NCI-H2081 treated with DMSO at 0.1 percent for 48 hours (cell line): ENCODE measurements at places on chromosomes 3 and 15.

DNA sequence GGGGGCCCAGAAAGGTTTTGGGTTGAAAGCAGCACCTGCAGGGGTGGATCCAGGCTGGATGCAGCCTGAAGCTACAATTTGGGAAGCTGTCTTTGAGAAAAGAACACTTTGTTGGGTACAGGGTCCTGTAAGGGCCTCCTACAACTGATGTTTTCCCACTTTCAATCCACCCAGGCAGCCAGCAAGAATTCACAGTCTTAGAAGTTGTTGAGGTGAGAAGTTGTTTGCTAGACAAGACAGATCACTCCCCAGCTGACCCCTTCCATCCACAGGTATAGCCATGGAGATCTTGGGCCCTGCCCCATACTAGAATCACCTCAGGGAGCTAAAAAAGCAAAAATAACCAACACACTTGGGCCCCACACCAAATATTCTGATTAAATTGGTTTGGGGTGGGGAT, 10.3 kb upstream of the SMAD6 start:
- DNase-seq: no peak

DNA sequence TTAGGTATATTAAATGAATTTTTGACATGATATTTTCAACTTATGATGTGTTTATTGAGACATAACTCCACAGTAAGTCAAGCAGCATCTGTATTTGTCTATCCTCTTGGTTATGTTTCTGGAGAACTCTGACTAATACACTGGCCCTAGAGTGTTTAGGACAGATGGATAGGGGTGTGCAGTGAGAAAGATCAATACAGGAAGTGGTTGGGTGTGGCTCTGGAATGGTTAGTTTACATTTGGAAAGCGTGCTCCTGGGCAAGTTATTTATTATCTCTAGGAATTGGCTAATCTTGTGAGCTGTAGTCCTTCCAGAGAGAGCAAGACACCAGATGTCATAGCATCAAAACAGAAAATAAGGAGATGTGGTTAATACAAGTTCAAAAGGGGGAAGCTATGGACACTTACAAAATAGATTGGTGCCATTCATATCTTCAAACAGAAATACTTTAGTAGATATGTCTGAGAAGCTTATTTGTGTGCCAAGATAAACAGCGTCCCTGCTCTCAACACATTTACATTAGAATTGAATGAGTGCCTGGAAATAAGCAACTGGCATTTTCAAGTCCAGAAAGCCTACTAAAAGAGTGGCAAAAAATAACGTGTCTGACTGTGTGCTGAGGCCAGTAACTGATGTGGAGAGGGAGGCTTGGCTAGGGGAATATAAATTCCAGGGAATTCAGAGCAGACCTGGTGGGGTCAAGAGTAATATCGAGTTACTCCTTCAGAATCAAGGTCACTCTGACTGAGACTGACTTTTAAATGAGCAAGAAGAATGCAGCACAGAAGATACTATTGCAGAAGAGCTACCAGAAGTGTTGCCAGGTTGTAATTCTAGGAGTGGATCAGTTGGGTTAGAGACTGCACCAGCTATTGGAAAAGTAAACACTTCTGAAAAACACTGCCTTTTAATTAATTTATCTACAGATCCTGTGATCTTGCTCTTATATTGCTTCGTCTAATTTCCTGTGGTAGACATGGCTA, 33.4 kb upstream of the PLAAT1 start:
- no peak for DNase-seq

DNA sequence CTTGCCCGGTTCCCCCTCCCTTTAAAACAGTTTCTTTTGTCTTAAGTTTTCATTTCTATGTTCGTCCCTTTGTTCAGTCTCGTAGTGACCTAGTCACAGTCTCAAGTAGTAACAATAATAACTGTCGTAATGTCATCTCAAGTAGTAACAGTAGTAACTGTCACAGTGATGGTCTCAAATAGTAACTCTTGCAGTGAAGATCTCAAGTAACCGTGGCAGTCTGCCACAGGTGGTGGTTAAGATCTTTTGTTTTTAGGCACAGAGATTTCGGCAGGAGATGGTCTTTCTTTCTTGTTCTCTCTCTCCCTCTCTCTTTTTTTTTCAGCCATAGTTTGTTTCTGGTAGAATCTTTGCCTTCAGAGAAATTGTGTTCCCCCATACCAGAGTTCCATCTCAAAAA, 656.0 kb upstream of the SGO1 start:
- DNase-seq: no peak

DNA sequence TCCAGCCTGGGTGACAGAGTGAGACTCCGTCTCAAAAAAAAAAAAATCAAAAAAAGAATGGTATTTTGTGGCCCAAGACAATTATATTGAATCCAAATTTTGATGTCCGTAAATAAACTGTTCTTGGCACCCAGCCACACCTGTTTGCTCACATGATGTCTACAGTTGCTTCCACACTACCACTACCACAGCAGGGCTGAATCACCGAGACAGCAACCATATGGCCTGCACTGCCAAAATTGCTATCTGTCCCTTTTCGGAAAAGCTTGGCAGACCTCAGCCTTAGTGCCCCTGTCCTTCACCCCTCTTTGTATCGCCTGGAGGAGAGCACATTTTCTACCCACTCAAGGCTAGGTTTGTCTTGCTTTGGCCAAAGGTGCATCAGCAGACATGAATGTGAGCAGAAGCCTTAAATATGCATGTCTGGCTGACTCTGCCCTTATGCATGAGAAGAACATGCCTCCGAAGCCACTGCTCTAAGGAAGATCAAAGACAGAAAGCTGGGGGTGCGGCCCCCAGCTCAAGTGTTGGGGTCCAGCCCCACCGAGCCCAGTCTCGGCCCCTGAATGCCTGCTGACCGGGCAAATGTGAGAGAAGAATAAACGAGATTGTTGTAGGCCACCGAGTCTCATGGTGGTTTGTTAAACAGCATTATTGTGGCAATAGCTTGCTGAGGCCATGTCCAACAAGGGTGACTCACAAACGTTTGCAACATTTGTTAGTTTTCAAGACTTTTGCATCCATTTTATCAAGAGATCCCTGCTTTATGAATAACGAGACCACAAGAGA, 108.1 kb downstream of the TPRA1 start:
- no peak for DNase-seq

- no peak for DNase-seq
These were observed 770.9 kb downstream of the TUSC7 start for GRCh38 chr3:117480525-117480924.

DNA sequence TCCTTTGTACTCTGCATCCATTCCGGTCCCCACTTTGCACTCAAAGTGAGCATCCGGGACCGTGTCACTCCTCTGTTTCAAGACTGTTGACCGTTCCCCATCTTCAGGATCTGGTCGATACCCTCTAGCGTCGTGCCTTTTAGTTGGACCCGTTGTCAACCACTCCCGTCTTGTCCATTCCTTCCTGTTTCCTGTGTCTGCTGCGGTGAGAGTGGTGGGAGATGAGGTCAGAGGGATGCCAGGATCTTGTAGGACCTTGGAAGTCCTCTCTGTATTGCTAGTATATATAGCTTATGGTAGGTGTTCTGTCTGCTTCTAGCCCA, 624 bp downstream of the BRK1 start:
- no peak for DNase-seq

DNA sequence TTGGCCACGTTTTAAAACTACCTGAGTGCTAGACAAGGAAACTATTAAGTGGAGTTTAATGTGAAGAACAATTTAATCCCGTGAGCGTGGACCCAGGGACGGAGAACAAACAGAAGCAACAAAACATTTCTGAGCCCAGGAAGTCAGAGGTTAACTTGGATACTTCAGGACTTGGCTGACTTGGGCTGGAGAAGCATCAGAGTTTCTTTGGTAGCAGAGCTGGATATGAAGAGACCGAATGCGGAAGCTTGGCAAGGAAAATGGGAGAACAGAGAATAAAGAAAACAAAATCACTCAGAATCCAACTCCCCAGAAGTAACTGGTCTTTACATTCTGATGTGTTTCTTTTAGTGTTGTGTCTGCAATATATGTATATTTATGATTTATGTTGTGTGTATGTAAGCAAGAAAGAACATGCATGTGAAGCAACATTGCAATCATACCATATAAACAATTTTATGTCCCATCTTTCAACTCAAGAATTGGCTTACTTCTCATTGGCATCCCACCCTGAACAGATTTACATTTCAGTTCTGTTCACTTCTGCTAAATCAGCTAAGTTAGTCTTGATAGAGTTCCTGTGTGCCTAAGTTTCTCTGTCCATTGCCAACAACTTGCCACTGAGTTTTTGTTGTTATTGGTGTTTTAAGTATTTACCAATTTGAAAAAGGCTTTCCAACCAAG, 17.2 kb upstream of the PLOD2 start:
- no peak for DNase-seq

DNA sequence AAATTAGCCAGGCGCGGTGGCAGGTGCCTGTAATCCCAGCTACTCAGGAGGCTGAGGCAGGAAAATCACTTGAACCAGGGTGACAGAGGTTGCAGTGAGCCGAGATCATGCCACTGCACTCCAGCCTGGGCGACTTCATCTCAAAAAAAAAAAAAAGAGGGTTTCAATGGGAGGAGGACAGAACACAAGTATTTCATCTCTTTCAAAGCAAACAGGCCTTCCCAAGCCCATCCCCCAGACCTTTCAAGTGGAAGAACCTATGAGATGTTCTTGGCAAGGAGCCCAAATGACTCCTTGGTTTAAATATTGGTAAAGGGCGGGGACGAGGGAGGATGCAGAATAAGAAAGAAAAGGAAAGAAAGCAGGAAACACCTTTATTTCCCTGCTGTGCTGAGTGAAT, 62.2 kb upstream of the MCF2L2 start:
- peak; percentile 55 for DNase-seq

GRCh38 chr3:168707900-168708299, 612.2 kb upstream of the GOLIM4 start:
- DNase-seq: no peak

DNA sequence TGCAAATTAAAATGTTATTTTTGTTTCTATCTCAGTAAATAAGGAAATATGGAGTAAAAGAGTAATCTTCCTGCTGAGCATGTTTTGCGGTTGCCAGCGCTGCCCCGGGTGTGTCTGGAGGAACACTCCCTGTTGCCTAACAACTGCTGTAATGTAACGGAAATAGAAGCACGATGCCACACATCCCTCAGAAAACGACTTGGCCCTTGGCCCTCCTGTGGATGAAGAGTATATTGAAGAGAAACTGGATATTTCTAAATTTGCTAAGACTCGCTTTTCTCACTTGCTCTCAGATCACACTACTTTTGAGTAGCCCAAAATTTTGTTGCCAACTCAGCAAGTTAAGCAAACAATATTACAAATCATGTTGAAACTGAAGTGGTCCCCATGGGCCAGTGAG, 18.9 kb downstream of the CX3CR1 start:
- DNase-seq: no peak

- DNase-seq: no peak
These were observed 123.3 kb upstream of the CTNNB1 start for GRCh38 chr3:41075975-41076374.

GRCh38 chr15:77311618-77312398, 108.1 kb downstream of the PEAK1 start:
- DNase-seq: no peak

- no peak for DNase-seq
These were observed 77.1 kb downstream of the AKAP13 start for GRCh38 chr15:85457392-85457968.

GRCh38 chr15:57596978-57597377, 5.3 kb downstream of the MYZAP start:
- DNase-seq: no peak

DNA sequence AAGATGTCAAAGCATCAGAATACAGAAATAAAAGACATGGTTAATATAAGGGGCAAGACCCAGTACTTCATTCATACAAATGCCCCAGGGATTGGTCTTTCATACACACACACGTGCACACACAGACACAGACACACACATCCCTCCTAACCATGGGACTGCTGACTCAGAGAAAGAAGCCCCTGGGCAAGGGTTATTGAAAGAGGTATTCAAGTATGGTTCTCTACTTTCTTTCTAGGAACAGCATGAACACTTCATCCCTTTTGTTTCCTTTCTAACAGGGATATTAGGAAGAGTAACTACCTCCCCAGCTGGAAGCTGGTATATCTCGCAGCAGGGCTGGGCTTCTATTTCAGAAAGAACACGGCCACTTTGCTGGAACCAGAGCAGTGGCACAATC, 33.2 kb upstream of the ZFAND6 start:
- no peak for DNase-seq

GRCh38 chr3:126998728-126999127, 15.8 kb downstream of the PLXNA1 start:
- peak; percentile 53 for DNase-seq

DNA sequence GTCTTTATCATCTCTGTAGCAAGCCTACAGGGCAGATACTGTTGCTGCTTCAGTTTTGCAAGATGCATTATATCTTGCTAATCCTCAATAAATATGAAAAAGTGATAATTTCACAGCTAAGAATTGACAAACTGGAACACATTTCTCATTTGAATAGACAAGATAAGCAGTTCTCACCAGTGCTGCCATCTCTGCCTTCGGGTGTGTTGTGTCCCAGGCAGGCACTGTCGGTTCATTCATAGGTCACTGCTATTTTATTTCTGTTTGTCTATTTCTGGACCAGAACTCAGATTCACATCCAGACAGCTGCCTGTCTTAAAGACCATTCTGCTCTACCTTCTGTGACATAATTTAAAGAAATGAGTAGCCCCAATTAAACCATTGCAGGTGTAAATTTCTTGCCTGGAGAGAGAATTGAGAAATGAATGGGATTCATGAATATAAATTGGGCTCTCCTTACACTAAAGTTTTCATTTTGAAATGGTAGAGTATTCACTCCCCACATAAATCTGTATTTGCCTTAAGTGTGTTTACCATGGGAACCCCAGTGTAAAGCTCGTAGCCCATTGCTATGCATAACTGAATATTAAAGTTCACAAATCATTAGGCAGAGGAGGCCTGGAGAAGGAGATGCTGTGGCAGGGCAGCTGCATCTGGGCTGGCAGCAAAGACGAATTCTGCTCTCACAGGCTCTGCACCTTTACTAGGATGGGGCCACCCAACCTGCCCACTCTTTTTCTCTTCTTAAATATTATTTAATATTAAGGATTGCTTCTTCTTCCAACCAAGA, 149.9 kb downstream of the ARPP21 start:
- DNase-seq: no peak

GRCh38 chr3:37147666-37148065, 26.7 kb downstream of the LRRFIP2 start:
- DNase-seq: no peak
